Stimulated activated effector memory CD8-positive, alpha-beta T cell treated with anti-CD3 and anti-CD28 coated beads, Interleukin-12 subunit alpha, Interleukin-12 subunit beta, amount 100 ng/mL, for 72 hours (primary cell): ENCODE measurements at places on chromosomes 13 and 19.
A peak's percentile ranks its signal among the peaks of the same experiment; 100 is the strongest.

GRCh38 chr13:91406619-91407018 is 8.2 kb downstream of the GPC5 start:
- DNase-seq, result peak; percentile 9

DNA sequence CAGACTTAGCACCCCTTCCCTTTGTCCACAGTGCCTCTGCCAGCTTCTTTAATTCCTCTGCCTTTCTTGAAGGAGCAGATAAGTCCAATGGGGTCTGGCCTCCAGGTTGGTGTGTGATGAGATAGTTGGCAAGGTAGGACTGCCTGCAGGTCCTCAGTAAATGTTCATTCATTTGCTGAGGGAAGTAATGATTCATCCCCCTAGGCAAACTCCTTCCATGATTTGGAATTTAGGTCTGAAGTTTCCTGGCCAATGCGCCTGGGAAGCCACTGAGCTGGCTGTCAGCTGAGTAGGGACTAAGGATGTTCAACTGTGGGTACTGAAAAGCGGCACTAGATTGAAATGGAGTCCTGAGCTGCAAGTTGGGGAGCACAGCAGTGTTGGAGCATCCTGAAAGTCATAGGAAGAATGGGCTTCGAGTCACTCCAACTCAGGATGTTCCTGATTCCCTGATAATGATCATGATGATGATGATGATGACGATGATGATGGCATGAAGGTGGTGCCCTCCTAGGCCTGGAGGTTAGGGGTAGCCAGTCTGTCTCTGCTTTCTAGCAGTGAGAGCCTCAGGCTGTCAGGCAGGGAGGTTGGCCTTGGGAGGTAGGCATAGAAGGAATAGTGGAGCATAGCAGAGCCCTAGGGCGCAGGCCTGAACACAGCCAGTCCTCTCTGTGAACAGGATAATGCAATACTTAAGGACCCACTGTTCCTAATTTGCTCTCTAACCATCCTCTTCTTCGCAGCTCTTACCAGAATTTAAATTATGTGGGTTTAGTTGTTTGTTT is 44.7 kb downstream of the COL4A2 start:
- no peak for DNase-seq

GRCh38 chr13:48831248-48831647 is 144.5 kb upstream of the FNDC3A start:
- DNase-seq, result no peak

- no peak for DNase-seq
Measured at GRCh38 chr13:108345016-108345415, 75.5 kb downstream of the TNFSF13B start.

DNA sequence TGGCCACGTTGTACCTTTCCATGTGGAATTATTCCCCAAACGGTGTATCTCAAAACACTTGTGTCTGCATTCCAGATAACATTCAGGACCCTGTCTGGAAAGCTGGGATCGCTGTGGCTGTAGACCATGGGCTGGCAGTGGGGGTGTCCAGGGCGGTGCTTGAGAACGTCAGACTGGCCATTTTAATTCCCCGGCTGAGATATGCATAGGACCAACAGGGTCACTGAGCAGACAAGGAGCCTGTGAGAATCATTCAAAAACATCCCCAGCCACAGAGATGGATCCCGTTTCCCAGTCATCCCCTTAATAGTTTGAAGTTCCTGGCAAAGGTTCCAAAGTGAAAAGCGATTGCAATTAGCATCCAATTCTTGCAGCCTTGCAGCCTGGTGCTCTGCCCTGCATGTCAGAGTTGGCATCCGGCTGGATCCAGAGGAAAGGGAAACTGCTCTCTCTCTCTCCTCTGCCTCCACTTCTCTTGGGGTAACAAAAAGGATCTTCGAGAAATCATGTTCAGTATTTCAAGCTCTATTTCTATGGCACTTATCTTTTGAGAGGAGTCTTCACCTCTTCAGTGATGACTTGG is 41.6 kb downstream of the IFT88 start:
- DNase-seq, result no peak

DNA sequence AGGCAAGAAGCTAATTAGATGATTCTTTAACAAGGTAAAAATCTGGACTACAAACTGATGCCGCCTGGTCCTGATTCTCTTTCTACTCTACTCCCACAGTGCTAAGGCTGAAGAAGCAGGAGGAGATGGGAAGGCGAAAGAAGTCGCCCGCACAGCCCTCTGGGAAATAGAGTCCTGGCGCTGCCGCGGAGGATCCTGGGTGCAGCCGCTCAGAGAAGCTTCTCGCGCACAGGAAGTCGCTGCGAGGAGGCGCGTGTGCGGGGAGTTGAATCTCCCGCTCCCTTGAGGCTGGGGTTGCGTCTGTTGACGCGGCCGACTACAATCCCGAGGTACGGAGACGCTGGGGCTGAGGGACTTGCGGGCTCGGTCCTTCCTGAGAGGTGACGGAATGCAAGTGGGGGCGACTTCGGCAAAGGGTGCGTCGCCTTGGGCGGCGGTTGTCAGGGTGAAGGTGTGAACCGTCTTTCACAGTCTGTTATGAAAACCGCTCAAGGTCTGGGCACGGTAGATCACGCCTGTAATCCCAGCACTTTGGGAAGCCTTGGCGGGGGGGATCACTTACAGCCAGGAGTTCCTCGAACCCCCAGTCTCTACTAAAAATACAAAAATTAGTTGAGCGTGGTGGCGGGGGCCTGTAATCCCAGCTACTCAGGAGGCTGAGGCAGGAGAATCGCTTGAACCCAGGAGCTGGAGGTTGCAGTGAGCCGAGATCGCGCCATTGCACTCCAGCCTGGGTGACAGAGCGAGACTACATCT is at the start of gene ZNF473:
Gene ZNF473, plus strand, starts transcription at position 212 of the 756 bp plus-strand sequence. CDS start 5,078 bp downstream, outside the sequence.
- DNase-seq, result no peak

GRCh38 chr19:32287086-32287485 is 58.3 kb upstream of the ZNF507 start:
- no peak for DNase-seq

DNA sequence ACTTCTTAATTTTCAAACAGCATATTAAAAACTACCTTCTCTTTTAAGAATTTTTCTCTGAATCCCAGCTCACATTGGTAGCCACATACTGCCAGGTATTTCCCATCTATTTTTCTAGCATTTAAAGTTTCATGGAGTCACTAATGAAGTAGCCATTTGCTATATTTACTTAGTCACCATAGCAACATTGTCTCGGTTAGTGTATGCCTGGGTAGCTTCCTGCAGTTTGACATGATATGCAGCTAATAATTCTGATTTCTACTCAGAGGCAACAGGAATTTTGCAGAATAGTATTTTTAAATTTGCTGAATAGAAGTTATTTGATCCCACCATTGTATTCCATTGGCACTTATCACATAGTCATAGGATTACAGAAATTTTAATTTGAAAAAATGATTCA is 30.9 kb upstream of the KCTD4 start:
- DNase-seq, result no peak

DNA sequence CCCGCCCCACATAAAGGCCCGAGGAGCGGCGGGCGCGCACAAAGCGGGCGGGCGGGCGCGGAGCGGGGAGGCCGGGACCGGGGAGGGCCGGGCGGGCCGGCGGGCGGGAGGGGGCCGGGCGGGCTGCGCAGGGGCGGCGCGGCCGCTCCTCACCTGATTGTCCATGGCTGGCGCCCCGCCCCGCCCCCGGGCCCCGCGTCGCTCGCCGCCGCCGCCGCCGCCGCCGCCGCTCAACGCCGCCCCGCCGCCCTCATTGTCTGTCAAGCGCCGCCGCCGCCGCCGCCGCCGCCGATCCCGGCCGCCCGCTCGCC is 200 bp downstream of the MLLT1 start:
- DNase-seq, result no peak

GRCh38 chr13:29359181-29359580 is 236.3 kb downstream of the SLC7A1 start:
- DNase-seq, result no peak

GRCh38 chr13:109626386-109627171 is 159.8 kb downstream of the IRS2 start:
- no peak for DNase-seq
